Stimulated activated CD4-positive, alpha-beta T cell treated with anti-CD3 and anti-CD28 coated beads, Interleukin-1b, Interleukin-23, amount 100 ng/mL, for 1 hour (primary cell): ENCODE measurements at places on chromosomes 5 and 9.

GRCh38 chr5:41808294-41808693, 61.9 kb downstream of the OXCT1 start:
- DNase-seq = no peak

DNA sequence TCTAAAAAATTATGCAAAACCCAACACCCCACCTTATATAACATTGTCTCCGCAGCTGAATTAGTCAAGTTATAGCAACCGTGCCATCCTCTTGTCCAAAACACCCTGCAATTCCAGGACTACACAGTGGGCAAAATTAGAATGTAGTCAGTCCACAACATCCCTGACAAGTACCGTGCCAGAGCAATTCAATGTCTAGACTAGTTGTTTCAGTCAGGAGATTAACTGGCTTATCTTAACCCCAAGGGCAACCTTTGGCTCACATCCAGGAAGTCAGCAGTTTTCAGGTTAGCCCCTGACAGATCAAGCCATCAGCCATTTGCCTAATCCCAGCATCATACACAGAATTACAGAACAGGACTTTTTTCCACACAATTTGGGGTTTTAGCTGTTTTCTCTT, 240.8 kb upstream of the TMEM161B start:
- DNase-seq = no peak

GRCh38 chr5:161085056-161085455, 233.0 kb upstream of the ATP10B start:
- no peak for DNase-seq

DNA sequence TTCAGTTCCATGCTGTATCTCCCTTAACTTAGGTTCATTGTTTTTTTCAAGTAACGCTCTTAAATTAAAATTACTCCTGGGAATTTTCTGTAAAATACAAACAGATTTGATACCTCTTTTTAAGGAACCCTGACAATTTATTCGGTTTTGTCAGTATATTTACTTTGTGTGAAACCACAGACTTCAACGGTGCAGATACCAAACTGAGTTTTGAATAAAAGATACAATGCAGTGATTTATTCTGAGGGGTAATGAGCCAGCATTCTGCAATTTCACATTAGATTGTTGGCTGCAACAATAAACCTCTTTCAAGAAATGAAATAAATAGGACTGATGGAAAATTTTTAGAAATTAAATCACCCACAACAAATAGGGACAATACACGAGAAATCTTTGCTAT, 308.6 kb upstream of the EDIL3 start:
- no peak for DNase-seq

- DNase-seq = no peak
Observed at GRCh38 chr5:116488356-116489041, 86.1 kb downstream of the SEMA6A start.

DNA sequence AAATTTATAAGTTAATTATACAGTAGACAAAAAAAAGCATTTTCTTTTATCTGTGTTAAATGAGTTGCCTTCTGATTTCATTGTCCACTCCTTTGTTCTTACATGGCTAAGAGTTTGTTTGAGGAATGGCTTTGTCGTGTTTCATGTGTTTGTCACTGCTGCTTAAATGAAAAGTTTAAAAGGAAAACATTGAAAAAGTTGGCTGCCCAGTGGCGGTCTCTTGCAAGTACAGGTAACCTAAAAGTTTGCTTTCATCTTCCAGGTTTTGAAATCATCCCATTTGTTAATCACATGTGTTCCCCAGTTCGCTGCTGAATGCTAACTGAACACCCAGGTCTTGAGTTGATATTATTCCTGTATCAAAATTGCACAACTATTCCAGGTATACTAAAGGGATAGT, 33.9 kb downstream of the EGFLAM start:
- DNase-seq = no peak

- DNase-seq = no peak
Observed at GRCh38 chr5:5218396-5218795, 78.3 kb downstream of the ADAMTS16 start.

DNA sequence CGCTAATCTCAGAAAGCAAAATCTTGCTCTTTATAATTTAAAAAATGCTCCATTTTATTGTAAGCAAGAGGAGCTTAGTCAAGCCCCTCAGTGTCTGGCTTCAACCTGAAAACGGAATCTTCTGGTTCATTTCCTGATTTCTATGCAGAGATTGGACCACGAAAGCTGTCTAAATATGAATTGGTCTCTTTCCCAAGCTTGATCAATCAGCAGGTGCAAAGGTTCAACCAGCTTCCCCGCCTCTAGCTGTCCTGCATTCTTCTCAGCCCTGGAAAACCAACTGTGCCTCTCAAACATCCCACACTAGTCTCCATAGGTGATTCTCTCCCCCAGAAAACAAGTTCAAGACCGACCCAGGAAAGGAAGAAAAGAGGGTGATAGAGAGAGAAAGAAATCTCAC, 34.5 kb downstream of the FNBP1 start:
- no peak for DNase-seq
